Effector CD4-positive, alpha-beta T cell (primary cell): ENCODE measurements at places on chromosomes 12 and 14.

DNA sequence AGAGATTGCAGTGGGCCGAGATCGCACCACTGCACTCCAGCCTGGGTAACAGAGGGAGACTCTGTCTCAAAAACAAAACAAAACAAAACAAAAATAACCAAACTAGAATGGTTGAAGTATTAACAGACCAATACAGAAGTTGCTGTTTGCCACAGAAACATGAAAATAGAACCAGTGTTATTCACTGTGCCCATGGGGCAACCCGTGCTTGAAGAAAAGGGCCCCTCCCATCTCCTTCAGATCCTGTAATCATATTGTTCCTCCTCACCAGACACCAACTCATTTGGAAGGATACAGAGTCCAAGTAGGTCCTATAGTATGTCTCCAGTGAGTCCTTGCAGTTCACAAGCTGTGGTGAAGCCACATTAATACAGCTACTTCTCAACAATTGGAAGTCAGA, 30.9 kb downstream of the SLC35F4 start:
- DNase-seq = no peak

GRCh38 chr12:26317942-26318575, 122.7 kb downstream of the SSPN start:
- DNase-seq = no peak

- DNase-seq = no peak
Observed at GRCh38 chr12:92739113-92739512, 36.3 kb downstream of the PLEKHG7 start.

- DNase-seq = no peak
Observed at GRCh38 chr12:62116986-62117385, 143.2 kb upstream of the USP15 start.

DNA sequence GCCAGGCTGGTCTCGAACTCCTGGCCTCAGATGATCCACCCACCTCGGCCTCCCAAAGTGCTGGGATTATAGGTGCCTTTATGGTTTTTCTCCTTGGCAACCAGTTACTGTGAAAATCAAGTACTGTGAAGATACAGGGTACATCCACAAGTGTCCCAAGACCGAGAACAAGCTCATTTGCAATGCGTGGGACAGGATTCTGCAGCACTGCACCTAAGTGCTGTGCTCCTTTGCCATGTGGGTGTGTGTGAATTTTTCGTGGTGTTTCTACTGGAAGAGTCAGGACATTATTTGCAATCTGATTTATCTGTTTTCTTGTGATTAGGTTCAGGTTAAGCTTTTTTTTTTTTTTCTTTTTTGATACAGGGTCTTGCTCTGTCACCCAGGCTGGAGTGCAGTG, 7.1 kb upstream of the C14orf93 start:
- no peak for DNase-seq

DNA sequence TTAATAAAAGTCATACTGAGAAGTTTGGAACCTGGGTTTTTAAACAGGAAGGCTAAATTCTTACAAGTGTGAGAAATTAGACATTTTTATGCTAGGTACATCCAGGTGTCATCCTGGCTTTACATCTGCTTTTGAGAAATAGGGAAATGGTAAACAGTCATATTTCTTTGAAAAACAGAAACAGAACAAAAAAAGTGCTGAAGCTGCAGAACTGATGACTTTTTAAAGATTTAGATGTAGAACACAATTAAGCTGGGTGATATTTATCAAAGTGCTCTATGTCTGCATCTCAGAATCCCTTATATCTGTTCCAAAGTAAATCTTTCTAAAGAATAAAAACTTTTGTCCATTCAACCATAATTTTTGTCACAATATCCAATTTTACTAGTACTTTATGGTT, 282.9 kb upstream of the ATXN7L3B start:
- DNase-seq = no peak

- DNase-seq = no peak
Observed at GRCh38 chr14:105042813-105043212, 21.9 kb upstream of the CDCA4 start.

DNA sequence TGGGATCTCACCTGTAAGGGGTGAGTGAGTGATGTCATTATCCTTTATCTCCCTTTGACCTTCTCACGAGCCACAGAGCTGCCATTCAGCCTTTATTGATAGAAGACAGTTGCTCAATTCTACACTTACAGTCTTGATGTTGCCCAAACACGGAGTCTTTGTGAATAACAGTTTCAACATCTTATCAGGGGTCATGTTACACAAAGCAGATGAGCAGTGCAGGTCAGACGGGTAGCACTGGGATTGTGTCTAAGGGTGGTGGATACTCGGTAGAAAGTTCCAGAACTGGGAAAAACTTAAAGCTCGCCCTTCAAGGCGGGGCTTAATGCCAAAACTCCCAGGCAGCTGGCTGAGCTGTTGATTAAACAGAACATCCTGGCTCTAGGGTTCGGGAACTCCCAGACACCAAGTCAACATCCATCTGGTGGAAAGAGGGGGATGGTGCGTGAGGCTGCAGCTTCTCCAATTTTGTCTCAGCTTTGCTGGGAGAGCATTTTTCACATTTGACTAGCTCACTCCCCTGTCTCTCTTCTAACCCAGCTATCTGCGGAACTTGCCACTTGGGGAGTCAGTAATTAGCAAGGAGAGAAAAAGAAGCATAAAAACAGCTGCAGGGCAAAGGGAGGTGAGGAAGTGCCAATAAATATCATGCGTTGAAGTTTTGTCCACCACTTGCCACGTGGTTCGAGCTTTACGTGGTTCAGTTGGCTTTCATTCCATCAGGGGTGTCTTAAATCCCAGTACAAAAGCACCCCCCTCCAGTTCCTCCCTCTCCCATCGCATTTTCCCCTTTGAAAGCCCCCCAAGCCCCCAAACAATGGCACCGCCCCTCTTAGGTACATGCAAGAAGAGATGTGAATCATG, 31.0 kb downstream of the FOXN4 start:
- DNase-seq = no peak

- no peak for DNase-seq
Observed at GRCh38 chr14:23353433-23353780, 720 bp upstream of the SLC22A17 start.

- DNase-seq = no peak
Observed at GRCh38 chr12:1170411-1170810, 179.4 kb downstream of the ERC1 start.

DNA sequence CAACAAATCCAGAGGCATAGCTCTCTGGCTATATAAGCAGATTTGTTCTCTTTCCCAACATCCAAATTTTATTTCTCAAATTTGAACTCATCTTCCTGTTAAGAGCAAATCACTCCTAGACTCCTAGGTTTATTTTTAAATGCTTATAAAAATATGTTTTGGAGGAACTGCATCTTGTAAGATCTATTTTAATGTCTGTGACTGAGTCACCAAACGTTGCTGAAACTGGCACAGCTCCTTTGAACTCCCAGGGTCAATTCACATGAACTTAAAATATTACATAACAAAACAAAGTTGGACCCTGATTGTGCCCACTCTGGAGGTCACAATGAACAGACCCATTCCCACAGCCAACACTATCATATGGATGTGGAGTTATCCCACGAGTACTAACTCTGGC, 23.9 kb downstream of the ANAPC7 start:
- DNase-seq = no peak

DNA sequence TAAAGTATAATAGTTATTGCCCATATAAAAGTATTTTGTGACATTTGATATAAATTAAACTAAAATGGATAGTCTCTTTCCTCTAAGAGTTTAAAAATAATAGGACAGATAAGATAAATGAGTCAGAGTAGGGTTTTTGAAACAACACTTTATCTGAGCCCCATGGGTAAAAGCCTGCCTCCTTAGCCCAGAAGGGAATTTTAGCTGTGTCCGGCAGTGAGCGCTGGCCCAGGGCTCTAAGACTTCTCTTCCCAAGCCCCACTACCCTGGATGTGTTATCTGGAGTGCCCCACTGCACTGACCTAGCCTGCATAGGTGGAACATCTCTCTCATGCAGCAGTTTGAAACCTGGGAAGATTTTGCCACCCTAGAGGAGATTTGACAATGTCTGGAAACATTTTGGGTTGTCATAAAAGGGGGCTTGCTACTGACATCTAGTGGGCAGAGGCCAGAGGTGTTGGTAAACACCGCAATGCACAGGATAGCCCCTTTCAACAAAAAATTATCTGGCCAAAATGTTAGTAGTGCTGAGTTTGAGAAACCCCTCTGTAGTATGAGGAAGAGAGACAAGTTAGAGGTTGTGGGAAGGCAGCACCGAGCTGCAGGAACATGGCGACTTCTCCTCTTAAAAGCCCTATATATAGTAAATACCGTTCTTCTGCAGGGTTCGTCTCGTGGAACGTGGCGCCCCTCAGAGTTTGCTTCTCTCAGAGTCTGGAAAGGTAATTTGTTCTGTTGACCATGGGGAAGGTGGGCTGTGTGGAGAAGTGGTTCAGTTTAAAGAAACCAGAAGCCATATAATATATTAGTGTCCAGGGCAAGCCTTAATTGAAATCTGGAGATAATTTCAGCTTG, 29.3 kb upstream of the ATF1 start:
- no peak for DNase-seq

GRCh38 chr14:93788543-93789227, 400 bp upstream of the PRIMA1 start:
- no peak for DNase-seq

DNA sequence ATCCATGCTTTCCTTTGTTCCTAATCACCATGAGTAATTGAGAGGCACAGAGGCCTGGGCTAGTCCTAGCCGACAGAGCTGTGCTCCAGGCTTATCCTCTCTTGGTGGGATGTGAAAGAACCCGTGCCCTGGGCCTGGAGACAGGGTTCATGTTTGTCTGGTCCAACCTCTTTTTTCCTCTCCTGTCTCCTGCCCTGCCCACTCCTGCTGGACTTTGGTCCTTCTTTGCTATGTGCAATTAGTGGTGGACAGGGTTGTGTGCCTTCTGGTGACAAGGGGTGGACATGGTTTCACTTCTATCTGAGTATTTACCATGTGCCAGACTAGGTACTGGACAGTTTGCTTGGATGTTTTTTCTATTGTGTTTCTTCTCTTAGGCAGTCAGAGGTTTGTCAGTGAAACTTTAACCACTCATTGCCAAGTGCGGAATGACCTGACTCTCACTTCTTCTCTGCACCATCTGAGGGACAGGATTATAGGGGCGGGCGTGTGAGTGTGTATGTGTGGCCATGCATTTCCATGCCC, 126.1 kb downstream of the SMOC1 start:
- no peak for DNase-seq

- no peak for DNase-seq
Observed at GRCh38 chr14:97581016-97581415, 783.8 kb downstream of the VRK1 start.

- DNase-seq = peak; percentile 12
Observed at GRCh38 chr14:64444984-64445845, 20.1 kb upstream of the AKAP5 start.

DNA sequence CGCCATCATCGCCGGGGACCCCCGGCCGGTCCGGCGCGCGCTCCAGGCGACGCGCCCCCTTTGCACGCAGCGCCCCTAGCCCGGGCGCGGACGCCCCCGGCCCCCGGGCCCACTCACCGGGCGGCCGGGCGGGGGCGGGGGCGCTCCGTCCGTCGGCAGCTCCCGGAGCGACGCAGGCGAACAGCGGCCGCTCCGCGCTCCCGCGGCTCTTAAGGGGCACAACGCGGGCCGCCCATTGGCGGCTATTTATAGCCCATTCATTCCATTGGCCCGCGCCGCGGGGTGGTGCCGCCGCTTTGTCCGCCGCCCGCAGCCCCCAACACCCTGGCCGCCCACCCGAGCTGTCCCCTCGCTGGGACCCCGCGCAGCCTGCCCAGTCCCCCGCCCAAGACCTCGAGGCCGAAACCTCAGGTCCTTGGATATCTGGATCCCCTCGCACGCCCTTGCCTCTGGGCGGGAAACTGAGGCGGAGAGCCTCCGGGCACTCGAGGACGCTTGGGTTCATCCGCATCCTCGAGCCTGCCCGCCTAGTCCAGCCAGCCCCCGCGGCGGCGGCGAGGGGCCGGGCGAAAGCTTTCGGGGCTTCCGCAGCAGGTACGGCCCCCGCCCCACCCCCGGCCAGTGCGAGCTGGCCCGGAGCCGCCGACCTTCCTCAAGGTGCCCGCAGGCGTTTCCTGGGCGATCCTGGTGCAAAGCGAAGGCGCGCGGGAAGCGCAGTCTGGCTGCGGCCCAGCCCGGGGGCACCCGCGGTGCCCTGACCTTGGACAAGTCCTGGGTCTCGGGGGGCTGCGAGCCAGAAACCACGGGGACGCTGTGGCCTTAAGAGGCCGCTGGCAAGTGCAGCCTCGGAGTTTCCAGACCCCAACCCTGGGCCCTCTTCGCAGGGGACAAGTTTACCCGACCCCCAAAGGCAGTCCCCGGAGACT, at the start of gene CKB:
CKB (minus strand) TSS at position 182 of the 926 bp plus-strand sequence. CDS start 337 bp downstream, outside the sequence.
- no peak for DNase-seq

DNA sequence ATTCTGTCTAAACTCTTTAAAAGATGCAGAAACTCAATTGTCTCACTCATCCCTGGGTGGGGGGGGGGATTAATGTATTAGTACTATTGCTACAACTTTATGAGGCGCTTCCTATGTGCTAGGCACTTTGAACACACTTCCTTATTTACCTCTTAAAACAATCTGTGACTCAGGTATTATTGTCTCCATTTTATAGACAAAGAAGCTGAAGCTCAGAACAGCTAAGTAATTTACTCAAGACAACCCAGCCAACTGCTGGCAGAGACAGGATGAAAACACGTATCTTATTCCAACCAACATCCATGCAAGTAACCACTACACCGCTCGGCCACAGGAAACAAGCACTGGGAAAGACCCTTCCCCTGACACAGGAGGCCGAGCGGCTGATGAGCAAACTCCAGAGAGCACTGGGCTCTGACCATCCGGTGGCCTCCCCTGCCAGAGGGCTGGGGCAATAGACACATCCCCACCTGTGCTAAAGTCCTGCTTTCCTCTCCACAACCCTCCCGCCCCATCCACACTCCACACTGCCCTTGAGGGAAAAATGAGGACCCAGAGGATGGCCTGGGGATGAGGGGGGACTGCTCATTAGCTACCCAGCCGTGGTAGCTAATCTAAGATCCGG, 244.2 kb downstream of the DPF3 start:
- DNase-seq = no peak

GRCh38 chr14:71036433-71036832, 129.2 kb downstream of the PCNX1 start:
- DNase-seq = no peak

- peak; percentile 51 for DNase-seq
Observed at GRCh38 chr14:21191809-21192446, 36.1 kb upstream of the OR5AU1 start.

DNA sequence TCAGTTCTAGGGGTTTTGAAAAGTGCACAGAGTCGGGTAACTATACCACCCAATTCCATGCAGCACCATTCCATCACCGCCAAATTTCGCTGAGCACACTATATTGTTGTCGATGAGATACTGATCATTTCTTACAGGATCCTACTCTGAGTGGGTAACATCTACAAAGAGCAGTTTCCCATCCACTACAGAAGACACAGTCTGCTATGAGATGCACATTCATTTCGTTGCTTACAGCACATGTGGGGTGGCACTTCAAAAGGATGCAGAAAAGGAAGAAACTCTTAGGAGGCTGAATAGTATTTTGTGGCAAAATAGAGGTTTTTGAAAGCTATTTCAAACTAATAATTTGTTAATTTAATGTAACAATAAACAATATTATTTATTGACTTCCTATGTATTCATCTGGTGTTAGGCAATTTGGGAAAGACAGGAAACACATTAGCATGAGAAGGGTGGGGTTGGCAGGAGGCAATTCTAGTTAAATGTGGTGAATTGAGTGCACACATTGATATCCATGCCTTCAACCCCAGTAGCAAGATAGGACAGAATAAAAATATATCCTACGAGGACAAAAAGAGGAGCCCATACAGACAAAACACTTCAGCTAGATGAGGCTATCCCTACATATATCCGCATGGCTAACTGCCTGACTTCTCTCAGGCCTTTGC, 186.8 kb upstream of the PARP11 start:
- DNase-seq = no peak
